ENCODE measurements at places on chromosomes 2 and 18.

- DNase-seq, result no peak
Measured at GRCh38 chr2:77270433-77270832, 251.7 kb downstream of the LRRTM4 start.

GRCh38 chr2:118492335-118492734, 355.1 kb downstream of the EN1 start:
- no peak for DNase-seq

GRCh38 chr2:21314322-21314835, 190.6 kb downstream of the TDRD15 start:
- no peak for DNase-seq

DNA sequence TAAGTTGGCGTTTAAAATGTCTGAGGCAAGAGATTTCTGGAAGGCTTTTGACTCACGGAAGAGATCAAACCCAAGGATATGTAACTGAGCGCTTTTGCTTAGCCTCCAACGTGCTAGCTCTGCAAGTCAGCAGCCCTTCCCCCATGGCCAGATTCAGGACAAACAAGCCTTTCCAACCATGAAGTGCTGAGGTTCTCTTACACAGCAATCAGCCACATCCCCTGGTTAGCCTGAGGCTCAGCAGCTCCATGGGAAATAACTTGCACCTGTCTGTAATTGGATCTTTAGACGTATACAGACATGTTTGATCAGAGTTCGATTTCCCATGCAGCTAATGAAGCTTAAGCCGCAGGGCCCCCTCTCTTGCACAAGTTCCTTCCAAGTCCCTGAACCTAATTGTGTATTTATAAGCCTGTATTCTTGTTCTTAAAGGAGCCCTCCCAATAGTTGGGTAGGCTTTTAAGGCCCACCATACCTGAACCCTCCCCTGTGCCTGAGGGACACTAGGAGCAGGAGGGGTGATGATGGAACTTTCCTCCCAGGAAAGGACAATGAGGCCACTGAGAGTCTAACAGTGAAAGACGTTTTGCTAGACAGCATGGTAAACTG, 2.1 kb upstream of the TMEM131 start:
- DNase-seq, result no peak

DNA sequence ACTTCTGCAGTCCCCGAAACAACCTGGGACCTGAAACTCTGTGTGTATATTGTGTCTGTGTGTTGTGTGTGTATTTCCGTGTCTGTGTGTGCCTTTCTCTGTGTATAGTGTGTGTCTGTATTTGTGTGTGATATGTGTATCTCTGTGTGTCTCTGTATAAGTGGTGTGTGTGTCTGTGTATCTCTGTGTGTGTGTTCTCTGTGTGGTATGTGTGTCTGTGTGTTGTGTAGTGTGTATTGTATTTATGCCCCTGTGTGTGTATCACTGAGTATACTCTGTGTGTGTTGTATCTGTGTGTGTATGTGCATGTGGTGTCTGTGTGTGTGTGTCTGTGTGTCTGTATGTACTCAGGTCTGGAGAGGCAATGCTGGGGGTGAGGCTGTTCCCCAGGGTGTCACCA, 11.6 kb downstream of the CASP8 start:
- no peak for DNase-seq

DNA sequence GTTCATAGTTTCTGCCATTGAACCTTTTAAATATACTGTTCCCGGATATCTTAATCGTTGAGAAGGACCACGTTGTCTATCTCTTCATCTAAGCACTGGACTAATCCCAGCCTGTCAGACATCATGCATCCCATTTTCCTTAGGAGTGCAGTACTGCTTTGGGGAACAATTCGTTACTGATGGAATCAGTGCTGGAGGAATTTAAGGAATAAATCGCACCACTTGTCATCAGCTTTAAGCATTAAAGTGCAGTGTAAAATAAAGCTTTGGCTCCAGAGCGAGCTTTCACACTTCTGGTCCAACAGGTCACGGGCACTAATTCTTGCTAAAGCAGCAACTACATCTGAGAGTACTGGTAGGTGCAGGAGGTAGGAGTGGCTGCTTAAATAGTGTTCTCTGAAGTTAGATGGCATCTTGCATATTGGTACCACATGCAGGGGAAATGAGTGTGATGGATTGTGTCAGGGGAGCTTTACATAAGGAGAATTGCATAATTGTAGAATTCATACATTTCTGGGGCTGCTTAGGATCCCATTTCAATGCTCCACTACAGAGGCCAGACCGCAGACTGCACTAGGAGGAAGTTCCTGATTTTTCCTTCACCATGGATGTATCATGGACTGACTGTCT, 105.7 kb upstream of the RASGRP3 start:
- no peak for DNase-seq

GRCh38 chr2:74367789-74368188, 12.3 kb downstream of the DCTN1 start:
- DNase-seq, result no peak

DNA sequence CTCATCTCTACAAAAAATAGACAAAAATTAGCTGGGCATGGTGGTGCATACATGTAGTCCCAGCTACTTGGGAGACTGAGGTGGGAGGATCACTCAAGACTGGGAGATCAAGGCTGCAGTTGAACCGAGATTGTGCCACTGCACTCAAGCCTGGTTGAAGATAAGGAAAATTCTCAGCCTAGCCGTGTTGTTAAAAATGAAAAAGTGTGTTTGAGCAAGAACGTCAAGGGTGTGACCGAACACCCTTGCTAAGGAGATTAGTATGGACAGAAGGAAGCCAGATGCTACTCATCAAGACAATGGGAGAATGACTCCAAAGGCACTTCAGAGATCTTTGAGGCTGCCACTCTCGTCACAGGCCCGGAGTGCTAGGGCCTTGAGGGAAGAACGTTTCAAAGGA, 70.0 kb upstream of the NDUFV2 start:
- no peak for DNase-seq

DNA sequence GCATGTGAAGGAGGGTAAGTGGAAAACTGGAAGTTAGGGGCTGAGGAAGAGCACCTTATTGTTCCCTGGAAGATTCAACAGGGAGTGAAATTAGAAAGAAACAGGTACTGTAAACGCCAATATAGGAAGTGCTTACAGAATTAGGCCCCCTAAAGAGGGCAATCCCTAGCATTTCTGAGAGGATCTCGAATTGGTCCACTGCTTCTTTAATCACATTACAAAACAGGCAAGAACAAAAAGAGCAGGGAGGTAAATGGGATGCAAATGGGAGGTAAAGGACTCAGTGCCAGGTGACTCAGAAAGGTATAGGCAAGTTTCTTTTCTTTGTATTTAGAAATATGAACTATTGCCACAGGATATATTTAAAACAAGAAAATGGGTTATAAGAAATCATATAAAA, 116.4 kb upstream of the FANCL start:
- DNase-seq, result no peak

GRCh38 chr18:71116535-71116934, 827.7 kb downstream of the SOCS6 start:
- DNase-seq, result no peak

GRCh38 chr2:45256867-45257641, 247.8 kb upstream of the SIX2 start:
- no peak for DNase-seq

GRCh38 chr2:234973008-234973407, 21.2 kb downstream of the SH3BP4 start:
- no peak for DNase-seq

GRCh38 chr2:158776231-158776630, 18.9 kb upstream of the DAPL1 start:
- no peak for DNase-seq

- no peak for DNase-seq
Measured at GRCh38 chr2:3672861-3673678, 15.1 kb downstream of the ALLC start.

GRCh38 chr2:88442473-88442872, 10.0 kb downstream of the FOXI3 start:
- DNase-seq, result no peak

Measured in NCI-H446 treated with DMSO at 0.1 percent for 48 hours (cell line).